CD8-positive, alpha-beta memory T cell (primary cell): ENCODE measurements at places on chromosomes 1 and 21.

DNA sequence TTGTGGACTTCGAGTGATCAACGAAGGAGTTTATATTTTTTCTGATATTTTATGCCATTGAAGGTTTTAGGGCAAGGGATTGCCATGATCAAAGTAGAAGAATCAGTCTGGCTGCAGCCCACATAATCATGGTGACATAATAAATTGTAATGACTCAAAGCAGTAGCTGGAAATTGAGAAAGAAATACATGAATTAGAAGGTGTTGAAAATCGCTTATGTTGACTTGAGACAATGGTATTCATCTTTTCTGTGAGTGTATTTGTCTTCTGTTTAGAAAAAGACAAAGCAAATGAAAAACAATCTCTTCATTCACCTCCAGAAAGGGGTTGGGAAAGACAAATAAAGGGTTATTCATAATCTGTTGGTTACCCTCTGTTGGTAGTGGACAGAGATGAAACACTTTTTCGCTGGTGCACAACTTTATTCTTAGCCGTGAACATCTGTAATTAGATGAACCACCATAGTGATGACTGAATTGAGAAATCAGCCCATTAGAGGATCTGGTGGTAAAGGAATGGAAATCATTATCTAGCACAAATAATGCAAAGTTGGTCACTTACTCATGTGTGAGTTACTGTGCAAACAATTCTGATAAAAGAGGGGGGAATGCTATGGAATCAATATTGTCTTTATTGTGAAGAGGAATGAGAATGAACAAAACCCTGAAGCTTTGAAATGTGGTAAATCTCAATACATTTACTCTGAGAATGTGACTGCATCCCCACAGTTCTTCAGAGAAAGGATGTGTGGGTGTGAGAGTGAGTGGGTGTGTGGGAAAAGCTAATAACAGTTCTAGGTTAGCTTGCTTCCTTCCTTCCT is 121.8 kb downstream of the NTNG1 start:
- DNase-seq, result no peak
- H3K27ac ChIP-seq, result no peak overlapping the region
- no peaks in the 10 kb centered on the region for H3K36me3 ChIP-seq
- H3K4me3 ChIP-seq, result no peak overlapping the region

DNA sequence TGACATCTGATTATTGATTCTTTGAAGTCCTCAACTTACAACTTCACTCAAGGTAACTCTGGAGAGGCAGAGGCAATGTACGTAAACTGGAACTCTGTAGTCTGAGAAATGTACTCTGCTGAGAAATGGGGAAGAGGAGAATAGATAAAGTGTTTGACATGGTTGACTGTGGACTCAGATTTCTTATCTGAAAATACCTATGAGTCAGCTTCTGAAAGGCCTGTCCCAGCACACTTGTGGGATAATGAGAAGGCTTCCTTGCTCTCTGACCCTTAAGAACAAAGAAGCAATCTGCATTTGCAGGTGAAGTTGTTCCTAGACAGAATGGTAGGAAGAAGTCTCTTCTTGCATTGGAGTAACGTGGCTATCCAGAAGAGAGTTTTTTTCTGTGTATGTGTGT is 1573.5 kb downstream of the BRINP3 start:
- no peak for DNase-seq
- no peak overlapping the region for H3K27ac ChIP-seq
- no peak overlapping the region for H3K4me3 ChIP-seq
- no peaks in the 10 kb centered on the region for H3K4me1 ChIP-seq

DNA sequence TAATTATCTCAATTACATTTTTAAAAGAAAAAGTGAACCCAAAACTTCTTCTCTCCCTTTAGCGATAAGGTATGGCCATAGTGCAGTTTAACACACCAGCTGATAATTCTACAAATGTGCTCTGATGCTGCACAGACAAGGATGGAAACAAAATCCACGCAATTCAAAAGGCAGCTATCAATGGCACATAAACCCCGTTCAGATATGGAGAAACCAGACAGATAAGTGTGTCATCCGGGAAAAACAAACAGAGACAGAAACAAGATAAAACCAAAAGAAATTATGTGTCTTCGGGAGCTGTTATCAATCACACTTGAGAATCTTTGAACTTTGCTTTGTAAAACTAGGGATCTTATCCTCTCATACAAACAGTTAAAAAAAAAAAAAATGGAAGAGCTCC is 73.6 kb downstream of the SIPA1L2 start:
- H3K4me1 ChIP-seq, result no peaks in the 10 kb centered on the region
- no peaks in the 10 kb centered on the region for H3K36me3 ChIP-seq
- no peaks in the 10 kb centered on the region for H3K27me3 ChIP-seq
- H3K4me3 ChIP-seq, result no peak overlapping the region
- H3K27ac ChIP-seq, result no peak overlapping the region

DNA sequence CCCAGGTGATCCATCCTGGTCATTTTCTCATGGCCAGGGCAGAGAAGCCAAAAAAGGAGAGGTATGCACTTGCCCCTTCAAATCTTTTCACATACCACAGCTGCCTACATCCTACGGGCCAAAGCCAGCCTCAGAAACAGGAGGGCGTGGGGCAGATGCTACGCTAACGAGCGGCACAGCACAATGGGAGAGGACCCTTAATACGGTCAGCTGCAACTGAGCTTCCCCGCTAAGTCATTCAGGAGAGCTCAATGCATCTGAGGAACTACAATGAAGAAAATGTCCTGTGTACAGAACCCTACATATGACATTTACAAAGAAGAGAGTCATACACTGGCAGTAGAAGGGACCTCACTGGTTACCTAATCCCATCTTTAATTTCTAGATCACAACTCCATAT is 78.2 kb downstream of the PGBD5 start:
- H3K36me3 ChIP-seq, result no peaks in the 10 kb centered on the region
- no peaks in the 10 kb centered on the region for H3K4me1 ChIP-seq
- no peak overlapping the region for H3K4me3 ChIP-seq
- H3K27ac ChIP-seq, result no peak overlapping the region
- H3K27me3 ChIP-seq, result no peaks in the 10 kb centered on the region
- no peak for DNase-seq

DNA sequence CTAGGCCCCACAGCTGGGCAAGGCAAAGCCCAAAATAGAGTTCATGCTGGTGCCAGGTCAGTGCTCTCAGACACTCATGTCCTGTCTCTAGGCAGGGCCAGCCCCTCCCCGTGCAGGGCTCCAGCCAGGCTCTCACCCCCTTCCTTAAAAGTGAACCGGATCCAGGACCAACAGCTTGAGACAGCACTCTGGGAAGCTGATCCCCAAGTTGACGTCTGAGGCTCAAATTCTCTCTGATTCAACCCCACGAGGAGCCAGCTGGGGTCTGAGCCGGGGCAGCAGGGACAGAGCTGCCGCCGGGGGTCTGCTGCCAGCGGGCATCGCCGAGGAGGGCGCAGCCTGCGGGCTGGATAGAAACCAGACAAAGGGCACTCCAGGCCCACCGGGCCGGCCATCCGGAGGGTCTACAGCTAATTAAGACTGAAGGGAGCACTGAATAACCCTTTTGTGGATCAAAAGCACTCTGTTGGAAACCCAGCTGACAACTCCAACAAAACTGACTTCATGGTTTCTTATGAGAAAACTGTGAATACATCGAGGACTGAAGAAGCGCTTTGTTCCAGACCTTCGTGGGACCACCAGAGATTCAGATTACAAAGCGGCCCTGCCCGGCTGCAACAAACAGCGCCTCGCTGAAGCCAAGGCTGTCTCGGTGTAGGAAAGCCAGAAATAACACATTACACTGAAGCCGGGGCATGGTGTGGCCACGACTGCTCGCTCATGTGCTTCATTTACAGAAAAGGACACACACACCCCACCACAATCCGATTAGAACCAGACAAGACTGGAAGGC is 95.8 kb downstream of the PSMG1 start:
- no peak for DNase-seq
- H3K36me3 ChIP-seq, result no peaks in the 10 kb centered on the region
- H3K4me3 ChIP-seq, result no peak overlapping the region
- no peak overlapping the region for H3K27ac ChIP-seq
